ENCODE measurements at places on chromosomes 3 and 15.

- DNase-seq: no peak
Measured at GRCh38 chr3:45786801-45787495, 9.4 kb downstream of the SLC6A20 start.

DNA sequence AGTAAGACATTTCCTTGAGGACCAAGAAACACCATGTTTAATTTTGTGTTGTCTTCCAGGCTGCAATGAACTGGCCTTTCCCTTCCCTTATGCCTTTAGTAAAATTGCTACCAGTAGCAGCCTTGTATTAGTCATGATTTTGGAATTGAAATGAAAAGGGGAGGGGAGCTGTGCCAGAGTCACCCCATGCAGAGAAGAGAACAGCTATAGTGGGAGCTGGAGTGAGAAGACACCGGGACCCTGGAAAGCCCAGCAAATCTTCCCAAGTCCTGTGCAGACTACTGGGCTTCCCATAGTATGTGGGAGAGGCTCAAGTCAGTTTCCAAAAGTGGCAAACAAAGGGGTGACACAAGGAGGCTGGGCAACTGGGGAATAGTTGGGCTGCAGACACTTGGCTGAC lies 178.5 kb downstream of the NR1D2 start:
- no peak for DNase-seq

GRCh38 chr15:95267481-95267880 lies 1036.1 kb downstream of the MCTP2 start:
- DNase-seq: no peak

DNA sequence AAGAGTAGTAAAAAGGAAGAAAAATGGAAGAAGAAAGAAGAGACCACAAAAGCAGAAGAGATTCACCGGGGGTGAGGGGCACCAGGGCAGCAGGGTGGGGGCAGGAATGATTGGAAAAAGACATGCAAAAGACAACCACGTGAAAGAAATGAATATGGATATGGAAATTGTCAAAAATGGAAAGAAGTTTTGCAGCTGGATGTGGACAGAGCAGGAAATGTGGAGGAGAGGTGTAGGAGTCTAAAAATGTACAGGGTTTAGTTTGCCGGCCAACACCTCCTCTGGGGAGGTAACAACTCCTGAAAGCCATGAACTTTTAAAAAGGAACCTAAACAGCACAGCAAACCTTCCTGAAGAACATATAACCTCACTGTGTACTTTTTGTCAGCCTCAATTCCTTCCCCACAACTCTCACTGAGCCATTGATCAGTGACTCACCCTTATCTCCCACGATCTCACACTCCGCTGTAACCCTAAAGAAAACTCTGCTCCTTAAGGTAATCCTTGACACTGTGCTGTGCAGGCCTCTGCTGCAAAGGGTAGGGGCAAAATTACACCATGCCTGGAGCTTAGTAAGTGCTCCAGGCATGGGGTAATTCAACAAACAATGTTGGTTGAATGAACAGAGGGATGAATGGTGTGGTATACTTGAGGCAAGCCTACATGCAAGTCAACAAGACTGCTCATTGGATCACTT lies 100.2 kb upstream of the BOC start:
- no peak for DNase-seq

GRCh38 chr3:136733317-136733833 lies 18.8 kb downstream of the STAG1 start:
- DNase-seq: no peak

DNA sequence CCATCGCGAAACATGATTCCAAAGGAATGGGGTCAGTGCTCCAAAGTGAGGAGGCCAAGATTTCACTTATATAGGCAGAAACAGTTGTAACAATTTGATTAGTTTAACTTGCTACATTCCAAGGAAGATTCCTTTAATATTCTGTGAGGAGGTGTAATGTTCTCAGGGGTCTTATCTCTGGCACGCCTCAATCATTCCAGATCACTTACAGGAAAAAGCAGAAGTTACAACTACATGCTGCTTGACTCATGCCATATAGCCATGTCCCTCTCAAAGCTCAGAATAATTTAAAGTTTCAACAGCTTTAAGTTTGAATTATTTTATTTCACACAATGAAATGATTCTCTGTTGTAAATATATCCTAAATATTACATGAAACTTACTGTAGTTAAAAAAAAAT lies 3.5 kb upstream of the FYTTD1 start:
- no peak for DNase-seq

DNA sequence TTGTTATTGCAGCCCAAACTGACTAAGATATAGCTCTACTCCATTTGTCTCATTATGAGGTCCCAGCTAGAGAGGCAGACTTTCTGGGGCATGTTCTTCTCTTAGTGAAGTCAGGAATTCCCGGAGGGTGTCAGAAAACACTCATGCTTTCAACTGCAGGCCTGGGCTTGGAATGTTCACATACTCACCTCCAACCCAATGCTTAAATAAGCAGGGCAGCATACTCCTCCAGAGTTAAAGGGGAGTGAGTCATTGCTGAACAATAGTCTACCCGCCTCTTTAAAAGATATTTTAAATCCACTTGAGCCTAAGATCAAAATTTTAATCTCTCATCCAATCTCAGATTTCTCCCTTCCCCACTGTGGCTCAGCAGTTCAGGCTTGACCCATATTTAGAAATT lies 167.8 kb upstream of the DPH6 start:
- peak; percentile 52 for DNase-seq

DNA sequence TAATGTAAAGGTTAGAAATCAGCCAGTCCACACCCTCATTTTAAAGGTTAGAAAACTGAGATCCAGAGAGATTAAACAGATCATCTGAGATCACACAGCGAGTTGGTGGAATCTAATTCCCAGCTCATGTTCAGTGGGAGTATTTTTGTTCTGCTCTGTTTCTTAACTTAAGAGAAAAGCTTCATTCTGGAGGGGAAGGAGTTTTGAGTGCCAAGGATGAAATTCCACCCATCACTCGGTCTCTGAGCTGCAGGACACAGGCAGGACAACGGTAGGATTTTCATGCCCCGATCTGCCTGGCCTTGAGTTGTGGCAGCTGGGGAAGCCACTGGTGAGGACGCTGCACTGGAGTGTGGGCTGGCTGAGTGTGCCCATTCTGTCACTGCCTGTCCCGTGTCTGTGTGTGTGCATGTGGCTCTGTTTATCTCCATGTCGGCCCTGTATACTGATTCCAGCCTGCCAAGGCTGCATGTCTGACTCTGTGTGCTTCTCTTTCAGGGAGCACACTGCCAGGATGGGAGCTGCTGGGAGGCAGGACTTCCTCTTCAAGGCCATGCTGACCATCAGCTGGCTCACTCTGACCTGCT lies 94.3 kb downstream of the CEMIP start:
- no peak for DNase-seq

DNA sequence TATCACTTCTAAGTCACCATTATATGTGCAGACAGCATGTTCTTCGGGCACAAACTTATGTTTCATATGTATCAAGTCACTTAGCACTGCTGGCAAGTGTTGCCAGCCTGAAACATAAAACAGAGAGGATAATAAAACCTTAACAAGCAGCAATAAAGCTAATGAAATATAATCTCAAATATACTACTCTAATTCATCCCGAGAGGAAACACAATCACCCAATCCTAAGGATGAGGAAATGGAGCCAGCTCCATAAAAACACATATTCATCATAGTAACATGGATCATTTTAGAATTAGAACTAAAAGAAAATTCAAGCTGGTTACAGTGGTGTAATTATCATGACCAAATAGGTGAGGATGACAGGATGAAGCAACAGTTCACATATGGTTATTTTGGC lies 1072.7 kb downstream of the EPHA3 start:
- no peak for DNase-seq

DNA sequence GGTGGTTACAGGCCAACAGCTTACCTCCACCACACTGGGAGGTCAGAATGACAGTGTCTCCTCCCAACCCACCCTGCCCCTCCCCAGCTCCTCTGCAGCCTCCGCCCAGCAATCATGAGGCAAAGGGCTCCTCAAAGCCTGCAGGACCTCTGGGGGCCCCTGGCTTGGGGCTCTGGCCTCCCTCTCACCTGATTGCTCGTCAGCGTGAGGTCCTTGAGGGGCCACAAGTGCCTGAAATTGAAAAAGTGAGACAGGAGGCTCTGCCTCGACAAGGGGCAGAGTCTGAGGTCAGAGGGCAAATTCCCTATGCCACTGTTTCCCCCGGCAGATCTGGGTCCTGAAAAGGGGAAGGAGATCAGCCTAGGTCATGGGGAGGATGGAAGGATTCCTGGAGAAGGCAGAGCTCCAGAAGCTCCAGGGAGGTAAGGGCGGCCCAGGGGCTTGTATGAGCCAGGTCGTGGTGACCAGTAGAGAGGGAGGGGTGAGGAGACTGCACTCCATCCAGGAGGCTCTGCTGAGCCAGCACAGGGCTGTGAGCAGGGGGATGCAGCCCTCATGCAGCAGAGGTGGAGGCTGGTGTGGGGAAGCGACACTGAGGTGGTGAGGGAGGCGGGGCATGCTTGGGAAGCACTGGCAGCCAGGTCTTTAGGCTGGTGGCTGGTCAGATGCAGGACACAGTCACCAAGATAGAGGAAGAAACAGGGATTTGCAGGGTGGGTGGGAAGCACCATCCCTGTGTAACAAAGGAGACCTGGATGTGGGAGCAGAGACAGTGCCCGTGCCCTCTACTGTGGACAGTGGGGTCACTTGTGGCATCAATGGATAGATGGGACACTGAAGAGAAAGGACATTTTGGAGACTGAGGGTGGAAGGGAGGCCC lies 20.1 kb downstream of the ALS2CL start:
- DNase-seq: no peak

- DNase-seq: no peak
Measured at GRCh38 chr15:82133251-82133650, 87.4 kb upstream of the MEX3B start.

- DNase-seq: no peak
Measured at GRCh38 chr3:54556630-54557029, 371.2 kb downstream of the LRTM1 start.

DNA sequence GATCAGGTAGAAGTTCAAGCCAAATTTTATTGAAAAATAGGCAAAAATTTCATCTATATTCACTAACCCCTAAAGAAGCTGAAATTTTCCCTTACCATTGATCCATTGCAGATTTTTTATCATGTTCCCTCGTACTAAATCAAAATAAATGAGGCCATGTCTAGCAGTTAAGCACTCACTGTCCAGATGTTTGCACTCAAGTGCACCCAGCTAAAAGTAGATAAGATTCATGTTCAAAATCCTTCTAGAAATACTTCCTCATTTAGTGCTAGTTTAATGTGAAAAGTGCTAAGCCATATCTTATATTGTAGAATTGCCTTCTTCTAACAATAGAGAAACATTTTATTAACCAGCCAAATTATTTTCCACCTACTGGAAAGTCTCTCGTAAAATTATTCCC lies 164.7 kb upstream of the UBE2E2 start:
- DNase-seq: no peak

GRCh38 chr3:37505415-37505814 lies 331.0 kb upstream of the LRRFIP2 start:
- DNase-seq: no peak

DNA sequence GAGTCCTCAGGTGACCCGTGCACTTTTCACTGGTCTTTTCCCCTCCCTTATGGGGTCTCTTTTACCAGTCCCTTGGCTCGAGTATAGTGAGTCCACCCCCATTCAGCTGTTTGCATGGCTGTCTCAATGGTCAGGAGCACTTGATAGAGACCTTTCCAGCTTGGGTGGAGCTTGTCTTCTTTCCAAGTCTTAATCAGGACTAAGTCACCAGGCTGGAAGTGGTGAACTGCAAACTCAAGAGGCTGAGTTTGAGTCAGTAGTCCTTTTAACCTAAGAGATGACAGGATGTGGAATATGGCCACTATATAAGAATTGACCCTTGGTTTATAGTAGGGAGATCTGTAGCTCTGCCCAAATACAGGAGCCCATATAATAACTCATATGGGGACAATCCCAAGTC lies 279.7 kb downstream of the PYDC2 start:
- no peak for DNase-seq

DNA sequence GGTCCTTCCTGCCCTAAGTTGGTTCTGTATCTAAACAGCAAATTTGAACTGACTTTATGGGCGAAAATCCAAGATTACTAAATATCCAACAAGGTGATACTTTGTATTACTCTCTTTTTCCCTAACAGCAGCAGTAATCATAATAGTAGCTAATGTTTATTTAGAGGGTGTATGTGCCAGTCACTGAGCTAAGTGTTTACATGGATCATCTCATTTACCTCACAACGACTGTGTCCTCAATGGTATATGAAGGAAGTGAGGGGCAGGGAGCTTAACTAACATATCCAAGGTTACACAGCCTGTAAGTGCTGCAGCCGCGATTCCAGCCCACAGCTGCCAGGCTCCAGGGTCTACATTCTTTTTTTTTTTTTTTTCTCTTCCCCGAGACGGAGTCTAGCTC lies 10.3 kb upstream of the LRRC34 start:
- no peak for DNase-seq

DNA sequence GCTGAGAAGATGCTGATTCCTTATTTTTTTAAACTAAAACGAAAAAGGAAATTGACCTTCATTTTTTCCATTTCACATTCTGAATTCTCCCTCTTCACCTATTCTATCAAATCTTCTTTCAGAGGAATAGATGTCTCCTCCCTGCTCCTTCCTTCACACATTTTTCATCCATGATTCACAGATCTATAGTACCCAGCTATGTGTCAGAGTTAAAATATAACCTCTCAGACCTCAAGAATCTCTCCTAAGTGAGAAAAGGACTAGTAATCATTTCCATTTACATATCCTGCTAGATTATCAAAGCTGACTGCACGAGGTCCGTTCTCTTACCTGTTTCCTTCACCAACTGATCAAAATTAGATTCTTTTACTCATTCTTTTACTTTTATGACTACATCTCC lies 1297.6 kb upstream of the ALCAM start:
- DNase-seq: peak; percentile 5

DNA sequence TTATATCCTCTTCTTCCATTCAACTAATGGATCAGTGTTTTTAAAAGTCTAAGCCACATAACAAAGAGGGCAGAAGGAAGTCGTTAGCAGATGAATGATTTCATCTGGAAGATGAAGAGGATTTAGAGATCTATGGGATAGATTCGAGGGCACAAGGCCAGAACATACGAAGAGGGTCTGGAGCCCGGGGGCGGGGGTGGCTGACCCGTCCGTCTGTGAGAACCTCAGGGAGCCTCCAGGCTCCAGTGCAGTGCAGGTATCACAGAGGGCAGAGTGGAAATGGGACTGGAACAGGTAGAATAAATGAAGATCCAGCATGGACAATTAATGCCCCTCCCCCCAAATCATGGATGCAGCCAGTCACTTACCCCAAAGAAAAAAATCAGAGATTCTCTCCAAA lies 1.5 kb upstream of the GOLGA8B start:
- DNase-seq: no peak

DNA sequence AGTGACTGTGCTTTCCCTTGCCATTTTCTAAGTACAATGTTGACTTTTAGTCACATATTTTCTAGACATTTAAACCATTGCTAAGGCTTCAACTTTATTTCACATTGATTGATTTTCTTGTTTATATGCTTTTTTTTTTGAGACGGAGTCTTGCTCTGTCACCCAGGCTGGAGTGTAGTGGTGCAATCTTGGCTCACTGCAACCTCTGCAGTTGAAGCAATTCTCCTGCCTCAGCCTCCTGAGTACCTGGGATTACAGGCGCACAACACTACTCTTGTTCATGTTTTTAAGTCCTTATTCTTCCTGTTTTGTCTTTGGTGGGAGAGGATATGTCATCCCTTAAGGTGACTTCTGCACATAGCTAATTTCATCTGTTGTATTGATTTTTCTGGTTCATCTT lies 74.9 kb upstream of the LRRFIP2 start:
- DNase-seq: no peak
